Thyroid gland (tissue), 4 donors: ENCODE measurements at places on chromosomes 4 and X. TPM values are rescaled to one million over a fixed set of nuclear protein-coding genes. Genes with fewer than 3 reads are reported as not detected.

Gene CT83
- not detected for total RNA-seq

Gene EFHC2
- total RNA-seq, result 5.5 TPM

Gene EVC2
- 24.5 TPM for total RNA-seq

Gene PDZD4
- total RNA-seq, result 3.2 TPM

Gene HCFC1
- 50.6 TPM for total RNA-seq

DNA sequence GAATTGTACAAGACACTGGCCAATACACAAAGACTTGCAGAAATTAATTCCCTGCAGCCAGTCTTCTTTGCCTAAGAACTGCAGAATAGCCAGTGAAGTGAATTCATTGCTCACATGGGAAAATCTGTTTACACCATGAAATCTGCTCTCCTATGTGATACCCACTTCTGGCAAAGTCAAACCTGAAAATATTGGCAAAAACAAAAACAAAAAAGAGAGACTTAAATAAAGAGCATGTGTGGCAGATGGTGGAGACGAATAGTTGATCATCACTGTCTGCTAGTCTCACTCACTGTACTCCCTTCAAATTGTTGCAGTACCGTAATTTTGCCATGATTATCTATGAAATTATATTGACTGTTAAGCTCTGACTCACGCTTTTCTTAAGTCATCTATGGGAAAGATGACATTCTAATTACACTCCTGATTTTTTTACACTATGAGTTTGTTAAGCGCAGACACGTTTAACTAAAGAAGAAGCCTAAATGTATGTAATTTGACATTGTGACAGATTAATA lies 406.8 kb downstream of the PCDH7 start:
- H3K27ac ChIP-seq, result no peak overlapping the region
- H3K4me3 ChIP-seq, result no peak overlapping the region
- no peaks in the 10 kb centered on the region for H3K27me3 ChIP-seq

GRCh38 chr4:87745064-87745807 lies 54.1 kb upstream of the IBSP start:
- no peaks in the 10 kb centered on the region for H3K4me1 ChIP-seq
- H3K27ac ChIP-seq, result no peak overlapping the region

- H3K36me3 ChIP-seq, result no peaks in the 10 kb centered on the region
- no peaks in the 10 kb centered on the region for H3K4me1 ChIP-seq
Observed at GRCh38 chr4:53240573-53240972, 125.3 kb downstream of the SCFD2 start.

DNA sequence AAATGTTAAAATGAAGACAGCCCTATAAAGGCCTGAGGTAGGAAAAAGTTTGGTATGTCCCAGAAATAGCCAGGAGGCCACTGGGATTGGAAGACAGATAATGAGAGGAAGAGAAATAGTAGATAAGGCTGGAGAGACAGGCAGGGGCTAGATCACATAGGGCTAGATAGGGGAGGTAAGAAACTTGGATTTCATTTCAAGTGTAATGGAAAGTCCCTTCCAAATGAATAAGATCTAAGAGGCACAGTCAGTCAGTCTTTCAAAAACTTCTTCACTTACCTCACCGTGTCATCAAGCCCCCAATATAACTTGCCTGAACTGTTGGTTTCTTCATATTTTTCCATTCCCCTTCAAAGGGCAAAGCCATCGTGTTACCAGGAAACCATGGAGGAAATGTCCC lies 121.8 kb downstream of the SPCS3 start:
- DNase-seq, result no peak
- no peak overlapping the region for H3K27ac ChIP-seq
- no peak overlapping the region for H3K4me3 ChIP-seq
- no peaks in the 10 kb centered on the region for H3K27me3 ChIP-seq
- H3K4me1 ChIP-seq, result peaks cover 5% of the 10 kb centered on the region

DNA sequence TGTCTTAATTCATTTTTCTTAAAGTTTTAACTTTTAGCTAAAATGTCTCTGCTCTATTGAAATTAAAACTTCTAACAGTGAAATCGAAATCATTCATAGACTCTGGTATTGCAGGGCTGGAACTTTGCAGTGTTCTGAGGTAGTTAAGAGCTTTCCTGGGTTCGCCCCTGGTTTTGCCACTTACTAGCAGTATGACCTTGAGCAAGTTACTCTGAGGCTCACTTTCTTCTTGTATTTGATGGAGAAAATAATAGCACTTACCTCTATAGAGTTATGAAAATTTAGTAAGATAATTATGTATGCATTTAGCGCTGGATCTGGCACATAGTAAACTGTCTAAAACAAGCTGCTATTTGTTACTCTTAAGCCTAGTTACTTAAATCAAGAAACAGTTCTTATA lies 1.7 kb downstream of the SLAIN2 start:
- no peak overlapping the region for H3K4me3 ChIP-seq
- no peak for DNase-seq
- H3K4me1 ChIP-seq, result peaks cover 48% of the 10 kb centered on the region
- H3K27me3 ChIP-seq, result no peaks in the 10 kb centered on the region

DNA sequence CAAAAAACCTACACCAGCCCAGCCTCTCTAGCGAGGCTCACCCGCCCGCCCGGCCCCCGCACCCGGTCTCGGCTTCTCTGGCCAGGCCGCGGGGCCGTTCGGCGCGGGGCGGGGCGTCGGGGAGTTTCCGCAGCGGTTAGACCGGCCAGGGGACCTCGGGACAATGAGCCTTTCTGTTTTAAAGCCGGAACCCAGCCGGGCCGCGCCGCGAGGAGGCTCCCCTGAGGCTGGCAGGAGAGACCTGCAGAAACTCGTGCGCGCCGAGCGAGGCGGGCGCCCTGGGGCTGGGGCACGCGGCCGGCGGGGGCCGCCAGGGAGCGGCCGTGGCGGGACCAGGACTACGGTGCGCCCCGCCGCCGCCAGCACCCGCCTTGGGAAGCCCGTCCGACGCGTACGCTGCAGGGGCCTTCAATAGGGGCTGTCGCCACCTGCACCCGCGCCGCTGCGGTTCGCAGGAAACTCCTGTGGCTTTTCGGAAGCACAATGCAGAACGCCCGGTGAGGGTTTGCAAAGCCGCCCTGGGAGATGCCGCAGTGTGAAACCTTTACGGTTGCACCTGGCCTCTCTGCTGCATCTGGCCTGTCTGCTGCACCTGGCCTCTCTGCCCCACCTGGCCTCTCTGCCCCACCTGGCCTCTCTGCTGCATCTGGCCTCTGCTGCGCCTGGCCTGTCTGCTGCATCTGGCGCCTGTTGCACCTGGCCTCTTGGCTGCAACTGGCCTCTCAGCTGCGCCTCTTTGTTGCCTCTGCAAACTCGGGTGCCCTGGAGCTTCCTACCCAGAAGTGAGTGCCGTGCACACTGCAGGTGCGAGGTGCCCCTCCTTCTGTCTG lies 63.9 kb downstream of the TRAPPC11 start:
- peak; percentile 73 for DNase-seq
- H3K27ac ChIP-seq, result peak overlapping the region; percentile 44
- H3K27me3 ChIP-seq, result no peaks in the 10 kb centered on the region
- peak overlapping the region; percentile 60 for H3K4me3 ChIP-seq
- H3K4me1 ChIP-seq, result no peaks in the 10 kb centered on the region

- no peak overlapping the region for H3K4me3 ChIP-seq
- no peaks in the 10 kb centered on the region for H3K27me3 ChIP-seq
- H3K27ac ChIP-seq, result no peak overlapping the region
- no peak for DNase-seq
Observed at GRCh38 chr4:168551945-168552695, 55.3 kb downstream of the PALLD start.

DNA sequence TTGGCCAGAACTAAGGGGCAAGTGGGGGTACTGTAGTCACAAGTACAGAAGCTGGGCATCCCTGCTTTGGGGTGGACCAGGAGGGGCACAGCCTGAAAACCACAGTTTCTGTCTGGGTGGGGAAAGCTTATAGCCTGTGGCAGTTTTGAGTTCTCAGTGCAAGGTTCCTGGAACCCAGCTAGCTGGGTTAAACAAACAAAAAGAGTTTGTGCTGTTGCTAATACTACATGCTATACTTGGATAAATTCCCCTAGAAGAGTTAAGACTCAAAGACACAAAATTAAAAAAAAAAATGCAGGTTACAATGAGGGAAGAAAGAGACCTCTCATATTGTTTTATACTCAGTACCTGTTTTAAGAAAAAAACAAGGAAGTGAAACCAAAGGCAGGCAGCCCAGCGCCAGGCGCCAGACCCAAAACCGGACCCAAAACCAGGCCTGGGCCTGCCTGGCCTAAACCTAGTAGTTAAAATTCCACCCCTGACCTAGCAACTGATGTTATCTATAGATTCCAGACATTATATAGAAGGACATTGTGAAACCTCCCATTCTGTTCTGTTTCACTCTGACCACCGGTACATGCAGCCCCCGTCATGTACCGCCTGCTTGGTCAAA lies 50.8 kb downstream of the SLC2A9 start:
- H3K27me3 ChIP-seq, result no peaks in the 10 kb centered on the region
- no peak overlapping the region for H3K4me3 ChIP-seq
- no peaks in the 10 kb centered on the region for H3K36me3 ChIP-seq
- no peaks in the 10 kb centered on the region for H3K4me1 ChIP-seq

DNA sequence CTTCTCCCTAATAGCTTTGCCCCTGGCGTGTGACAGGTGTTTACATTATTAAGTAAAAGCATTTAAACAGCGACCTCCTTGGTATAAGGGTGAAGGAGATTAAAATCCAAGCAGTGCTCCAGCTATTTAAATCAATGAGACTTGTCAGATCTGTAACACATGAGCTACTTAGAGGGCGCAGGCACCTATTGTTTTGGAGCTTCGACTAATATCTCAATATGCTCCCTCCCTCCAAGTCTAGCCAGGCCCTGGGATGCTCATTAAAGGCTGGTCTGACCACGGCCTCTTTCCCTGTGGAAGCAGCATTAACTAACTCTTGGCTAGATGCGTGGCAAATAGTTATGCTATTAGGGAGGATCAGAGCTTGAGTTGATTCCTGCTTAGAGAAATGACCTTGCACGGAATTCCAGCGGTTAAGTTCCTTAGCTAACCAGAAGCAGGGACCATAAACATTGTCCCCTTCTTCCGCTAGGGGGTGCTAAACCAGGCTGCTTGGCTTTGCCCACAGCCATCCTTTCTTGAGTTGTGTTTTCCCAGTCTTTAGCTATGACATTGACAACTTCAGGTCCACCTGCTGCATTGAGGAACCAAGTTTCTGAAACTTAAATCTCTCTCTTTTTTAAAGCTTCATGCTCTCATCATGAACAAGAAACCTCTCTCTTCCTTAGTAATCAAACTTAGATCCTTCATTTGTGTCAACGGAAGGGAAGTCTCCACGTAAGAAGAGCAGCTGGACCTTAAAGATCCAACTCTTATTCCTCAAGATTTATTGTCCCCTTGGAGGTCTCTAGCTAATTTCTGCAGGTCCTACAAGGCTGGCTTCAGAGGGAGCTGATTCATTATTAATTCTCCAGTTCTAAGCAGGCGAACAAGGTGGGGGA lies 80.7 kb upstream of the IGFBP7 start:
- H3K27ac ChIP-seq, result no peak overlapping the region
- H3K4me1 ChIP-seq, result no peaks in the 10 kb centered on the region
- DNase-seq, result peak; percentile 20
- no peaks in the 10 kb centered on the region for H3K36me3 ChIP-seq
- no peak overlapping the region for H3K4me3 ChIP-seq

DNA sequence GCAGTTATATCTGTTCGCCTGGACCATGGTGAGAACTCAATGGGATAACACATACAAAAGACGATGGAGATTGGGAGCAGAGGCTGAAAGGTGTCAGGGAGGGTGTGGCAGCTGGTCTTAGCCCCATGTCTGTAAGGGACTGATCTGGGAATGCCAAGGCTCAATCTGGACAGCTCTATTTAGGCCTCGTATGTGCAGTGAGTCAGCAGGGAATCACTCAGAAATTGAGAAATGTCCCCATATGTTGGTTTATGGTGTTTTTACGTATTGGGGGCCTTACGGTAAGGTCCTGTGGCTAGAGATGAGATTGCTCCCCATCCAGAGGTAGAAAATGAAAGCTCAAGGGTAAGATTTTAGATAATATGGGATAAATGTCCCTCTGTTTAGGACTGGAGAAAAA lies 71.4 kb upstream of the TTC29 start:
- H3K27me3 ChIP-seq, result no peaks in the 10 kb centered on the region
- no peak for DNase-seq
- no peak overlapping the region for H3K27ac ChIP-seq

DNA sequence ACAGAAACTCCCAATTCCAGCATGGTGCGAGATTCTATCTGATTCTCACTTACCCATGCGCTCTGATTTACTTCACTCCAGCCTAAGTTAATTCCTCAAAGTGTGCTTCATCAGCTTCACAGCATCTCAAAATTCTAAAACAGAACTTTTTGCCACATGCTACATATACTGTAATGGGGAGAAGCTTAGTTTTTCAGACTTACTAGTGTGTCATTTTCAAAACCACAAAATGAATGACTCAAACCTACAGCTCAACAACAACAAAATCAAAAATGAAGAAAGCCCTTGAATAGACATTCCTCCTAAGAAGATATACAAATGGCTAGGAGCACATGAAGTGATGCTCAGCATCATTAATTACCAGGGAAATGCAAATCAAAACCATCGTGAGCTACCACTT lies 14.9 kb downstream of the IRF2 start:
- no peak for DNase-seq
- no peaks in the 10 kb centered on the region for H3K36me3 ChIP-seq
- H3K4me3 ChIP-seq, result no peak overlapping the region

DNA sequence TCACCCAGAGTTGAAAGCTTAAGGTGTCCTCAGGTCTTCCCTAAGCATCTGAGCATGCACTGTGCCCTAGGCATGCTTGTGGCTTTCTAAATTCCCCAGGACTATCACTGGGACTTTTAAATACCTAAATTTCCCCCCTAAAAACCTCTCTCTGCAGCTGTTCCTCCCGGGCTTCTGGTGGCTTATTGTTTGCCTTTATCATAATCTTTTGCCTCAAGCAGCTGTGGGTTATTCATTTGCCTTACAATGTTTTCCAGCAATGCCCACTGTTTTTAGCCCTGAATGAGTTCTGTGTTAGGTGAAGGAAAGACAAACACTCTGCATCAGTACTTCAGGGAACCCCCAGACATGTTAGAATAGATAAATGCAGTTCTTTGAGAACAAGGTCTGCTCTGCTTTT lies 455.0 kb downstream of the ZIC3 start:
- no peak for DNase-seq
- H3K4me1 ChIP-seq, result no peaks in the 10 kb centered on the region
- no peak overlapping the region for H3K4me3 ChIP-seq
- H3K27ac ChIP-seq, result no peak overlapping the region
- H3K27me3 ChIP-seq, result no peaks in the 10 kb centered on the region
- H3K36me3 ChIP-seq, result no peaks in the 10 kb centered on the region

- no peak overlapping the region for H3K27ac ChIP-seq
- no peaks in the 10 kb centered on the region for H3K4me1 ChIP-seq
- H3K4me3 ChIP-seq, result no peak overlapping the region
Observed at GRCh38 chr4:24322511-24322910, 261.8 kb downstream of the DHX15 start.

DNA sequence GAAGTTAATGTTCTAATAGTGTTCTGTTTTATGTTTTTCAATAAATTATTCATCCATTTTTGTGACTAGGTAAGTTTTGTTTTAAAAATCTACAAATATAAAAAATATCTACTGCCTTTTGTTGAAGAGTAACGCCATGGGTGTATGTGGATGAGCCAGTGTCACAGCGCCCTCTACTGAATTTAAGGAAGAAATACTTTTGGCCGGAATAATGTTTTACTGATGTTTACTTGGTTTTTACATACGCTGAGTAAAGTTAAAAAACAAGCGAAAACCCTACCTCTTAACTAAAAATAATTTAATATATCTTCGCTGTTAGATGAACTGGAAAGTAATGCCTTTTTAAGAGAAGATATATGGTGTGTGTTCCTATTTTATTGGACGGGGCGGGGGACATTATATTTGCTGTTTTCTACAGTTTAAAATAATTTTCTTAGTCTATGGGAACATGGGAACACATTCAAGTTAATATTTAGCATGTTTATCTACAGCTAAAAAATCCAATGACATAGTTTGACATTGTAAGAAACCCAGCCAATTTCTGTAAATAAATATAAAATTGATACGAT lies 86.1 kb downstream of the CPE start:
- no peaks in the 10 kb centered on the region for H3K36me3 ChIP-seq
- H3K27ac ChIP-seq, result no peak overlapping the region
- no peaks in the 10 kb centered on the region for H3K4me1 ChIP-seq
- H3K27me3 ChIP-seq, result no peaks in the 10 kb centered on the region
- H3K4me3 ChIP-seq, result no peak overlapping the region
- peak; percentile 15 for DNase-seq
